Fibroblast of the aortic adventitia (primary cell): ENCODE measurements at places on chromosomes 1 and 21. TPM values are rescaled to one million over a fixed set of nuclear protein-coding genes. Genes with fewer than 3 reads are reported as not detected.

AQP10 gene
- not detected in 2 replicates for total RNA-seq

CD34 gene
- 0.27 and 4.8 TPM in 2 replicates for total RNA-seq

NBPF11 gene
- 4.2 and 7.7 TPM in 2 replicates for total RNA-seq

NAV1 gene
- 29.8 and 136 TPM in 2 replicates for total RNA-seq

SPRR2F gene
- not detected in 2 replicates for total RNA-seq

EPHA10 gene
- total RNA-seq: not detected in 2 replicates

S100A9 gene
- not detected in 2 replicates for total RNA-seq

OR6N1 gene
- 0.16 TPM in 1 of 2 replicates, not detected in the other for total RNA-seq

TSTD1 gene
- total RNA-seq: 0.90 TPM in 1 of 2 replicates, not detected in the other

BRINP3 gene
- total RNA-seq: 2.3 and 3.4 TPM in 2 replicates

MYOM3 gene
- total RNA-seq: under 0.01 TPM in 1 of 2 replicates, not detected in the other
